ENCODE measurements at places on chromosomes 11 and 22.

DNA sequence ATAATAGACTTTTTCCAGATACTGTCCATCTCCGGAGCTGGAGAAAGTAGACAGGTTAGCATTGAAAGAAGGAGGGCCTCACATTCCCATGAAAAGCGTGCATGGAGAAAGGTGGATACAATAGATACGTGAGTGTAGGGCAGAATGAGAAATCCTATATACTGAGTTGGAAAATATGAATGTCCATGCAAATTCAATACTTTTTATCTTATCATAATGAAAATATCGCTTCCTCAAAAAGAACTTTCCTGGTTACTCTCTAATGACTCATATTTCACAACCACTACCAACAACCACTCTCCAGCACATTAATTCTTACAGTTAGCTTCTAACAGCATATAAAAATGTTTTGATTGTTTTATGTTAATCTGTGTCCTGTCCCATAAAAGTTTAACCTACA, 22.0 kb upstream of the MS4A6A start:
- DNase-seq, result no peak

- DNase-seq, result no peak
Observed at GRCh38 chr11:24844406-24844805, 347.6 kb downstream of the LUZP2 start.

GRCh38 chr11:125263268-125263790, 98.8 kb downstream of the PKNOX2 start:
- DNase-seq, result no peak

GRCh38 chr11:123093739-123094138, 31.8 kb upstream of the HSPA8 start:
- DNase-seq, result no peak

DNA sequence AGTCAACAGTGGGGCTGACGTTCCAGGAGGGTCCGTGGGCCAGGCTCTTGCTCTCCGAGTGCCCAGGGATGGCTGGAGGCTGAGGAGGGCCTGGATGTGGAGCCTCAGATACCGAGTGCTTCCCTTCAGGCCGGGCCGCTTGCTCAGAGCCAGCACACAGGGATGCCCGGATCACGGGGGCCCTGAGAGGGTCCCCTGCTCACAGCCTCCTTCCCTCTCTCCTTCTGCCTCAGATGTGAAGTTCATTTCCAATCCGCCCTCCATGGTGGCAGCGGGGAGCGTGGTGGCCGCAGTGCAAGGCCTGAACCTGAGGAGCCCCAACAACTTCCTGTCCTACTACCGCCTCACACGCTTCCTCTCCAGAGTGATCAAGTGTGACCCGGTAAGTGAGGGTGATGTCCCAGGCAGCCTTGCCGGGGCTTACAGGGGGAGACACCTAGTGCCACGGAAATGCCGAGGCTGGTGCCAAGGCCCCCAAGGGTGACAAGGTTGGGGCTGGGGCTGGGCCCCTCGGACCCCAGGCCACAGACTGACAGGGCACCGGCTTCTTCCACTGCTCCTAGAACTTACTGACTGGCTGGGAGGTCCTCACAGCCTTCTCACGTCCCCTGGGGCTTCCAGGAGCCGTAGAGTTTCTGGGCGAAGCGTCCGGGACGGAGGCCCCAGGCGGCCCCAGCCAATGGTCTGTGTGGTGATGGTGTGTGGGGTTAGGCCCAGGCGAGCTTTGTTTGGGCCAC, 7.0 kb downstream of the CCND1 start:
- DNase-seq, result no peak

Data from activated CD8-positive, alpha-beta memory T cell treated with anti-CD3 and anti-CD28 coated beads for 4 hours (primary cell).